ENCODE measurements at places on chromosomes 7 and 10.

GRCh38 chr10:111127081-111127848 lies 50.4 kb downstream of the ADRA2A start:
- DNase-seq: no peak

DNA sequence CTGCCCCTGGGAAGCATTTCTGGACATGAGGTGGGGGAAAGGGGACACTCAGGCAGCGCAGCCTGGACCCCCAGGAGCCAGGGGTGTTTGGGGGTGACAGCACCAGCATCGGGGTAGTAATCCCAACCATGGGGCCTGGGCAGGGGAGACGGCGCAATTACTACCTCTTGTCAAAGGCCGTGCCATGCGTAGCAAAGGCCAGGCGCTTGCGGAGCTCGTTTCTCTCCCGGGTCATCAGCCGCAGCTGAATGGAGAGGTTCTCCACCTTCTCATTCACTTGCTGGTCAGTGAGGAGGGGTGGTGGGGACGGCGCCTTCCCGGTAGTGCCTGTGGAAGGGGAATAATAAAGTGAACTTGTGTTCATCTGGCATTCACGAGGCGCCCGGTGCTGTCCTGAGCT lies 70.0 kb downstream of the DLG5 start:
- DNase-seq: no peak

DNA sequence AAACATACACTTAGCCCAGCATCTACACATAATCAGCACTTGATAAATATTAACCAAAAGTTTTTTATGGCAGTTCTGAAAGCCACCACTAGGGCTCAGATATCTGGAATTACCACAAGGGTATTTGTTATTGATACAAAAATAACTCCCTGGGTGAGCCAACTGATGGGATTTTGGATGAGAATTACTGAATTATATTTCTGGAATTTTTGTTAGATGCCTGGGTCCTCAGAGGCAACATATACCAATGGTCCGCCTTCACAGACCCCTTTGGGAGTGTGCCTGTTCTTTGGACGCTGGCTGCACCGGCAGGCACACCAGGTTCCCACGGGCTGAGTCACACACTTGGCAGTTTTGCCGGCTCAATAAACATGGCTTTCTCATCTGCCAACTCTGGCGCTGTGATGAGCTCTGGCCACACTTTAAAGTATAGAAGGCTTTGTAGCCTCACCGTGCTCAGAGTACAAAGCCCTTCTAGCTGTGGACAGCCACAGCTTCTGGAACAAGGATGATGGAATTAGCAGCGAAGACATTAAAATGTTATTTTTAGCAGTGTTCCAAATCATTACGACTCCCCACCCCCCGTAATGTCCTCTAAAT lies 24.5 kb upstream of the EEPD1 start:
- DNase-seq: no peak

DNA sequence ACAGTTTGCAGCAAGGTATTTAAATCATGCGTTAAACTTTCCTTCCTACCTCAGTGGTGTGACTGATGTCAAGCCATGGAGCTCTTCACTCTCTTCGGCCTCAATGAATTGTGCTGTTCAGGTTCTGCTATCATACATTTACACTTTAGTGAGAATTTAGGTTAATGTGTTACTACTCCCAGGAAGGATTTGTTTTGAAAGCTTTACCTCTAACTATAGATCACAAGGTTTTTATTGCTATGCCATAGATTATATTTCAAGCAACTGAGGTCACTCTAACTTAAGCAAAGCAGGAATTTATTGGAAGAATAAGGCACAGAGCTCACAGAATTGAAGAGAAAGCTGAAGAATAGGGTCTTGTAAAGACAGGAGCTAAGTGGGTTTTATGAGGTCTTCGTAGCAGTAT lies 11.0 kb upstream of the ADD3 start:
- DNase-seq: no peak

Measured in bone marrow (tissue), 2 donors.